ENCODE measurements at places on chromosomes 5 and 9.

GRCh38 chr9:113966394-113966793, 90.3 kb downstream of the ZNF618 start:
- DNase-seq, result no peak

- no peak for DNase-seq
These were observed 135.6 kb upstream of the LPCAT1 start for GRCh38 chr5:1659100-1659981.

DNA sequence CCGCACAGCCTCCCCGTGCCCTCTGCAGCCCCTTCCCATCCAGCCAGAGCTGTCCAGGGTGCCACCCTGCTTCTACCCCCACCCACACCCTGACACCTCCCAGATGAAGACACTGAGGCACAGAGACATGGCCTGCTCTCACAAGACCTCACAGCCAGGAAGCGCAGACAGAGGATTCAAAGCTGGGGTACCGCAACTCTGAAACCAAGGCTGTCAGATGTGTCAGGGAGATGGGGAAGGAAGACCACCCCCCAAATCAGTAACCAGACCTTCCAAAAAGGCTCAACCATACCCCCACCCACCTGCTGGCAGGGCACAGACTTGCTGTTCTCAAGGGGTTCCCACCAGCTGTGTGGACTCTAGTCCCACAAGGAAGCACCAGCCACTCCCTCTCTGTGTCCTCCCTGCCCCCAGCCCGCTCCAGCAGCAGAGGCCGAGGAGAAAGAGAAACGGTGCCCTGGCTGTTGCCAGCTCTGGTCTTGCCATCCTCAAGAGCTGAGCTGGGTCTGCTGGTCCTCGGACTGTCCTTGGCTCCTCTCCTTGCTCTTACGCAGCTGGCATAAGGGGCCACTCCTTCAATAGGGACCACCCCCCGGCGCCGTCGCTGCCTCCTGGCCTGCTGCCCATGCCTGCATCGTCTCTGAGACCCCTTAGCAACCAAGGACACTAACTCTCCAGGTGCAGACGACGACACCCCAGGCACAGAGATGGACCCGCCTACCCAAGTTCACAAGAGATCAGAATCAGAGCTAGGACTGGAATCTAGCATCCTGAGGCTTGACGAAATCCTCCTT, 699 bp downstream of the AKNA start:
- no peak for DNase-seq

- no peak for DNase-seq
These were observed 46.3 kb downstream of the PHF2 start for GRCh38 chr9:93622691-93623090.

DNA sequence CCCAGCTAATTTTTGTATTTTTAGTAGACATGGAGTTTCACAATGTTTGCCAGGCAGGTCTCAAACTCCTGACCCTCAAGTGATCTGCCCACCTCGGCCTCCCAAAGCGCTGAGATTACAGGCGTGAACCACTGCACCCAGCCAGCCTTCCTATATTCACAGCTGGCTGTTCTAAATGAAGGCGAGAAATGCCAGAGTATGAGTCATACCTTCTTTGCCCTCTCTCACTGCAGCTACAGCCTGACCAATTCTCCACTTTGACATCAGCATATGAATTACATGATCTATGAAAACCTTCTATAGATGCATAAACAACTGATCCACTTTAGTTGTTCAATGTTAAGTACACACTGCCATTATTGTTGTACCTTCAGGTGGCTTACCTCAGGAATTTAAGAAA, 14.5 kb downstream of the APTX start:
- DNase-seq, result no peak

Data from stimulated activated CD4-positive, alpha-beta T cell treated with anti-CD3 and anti-CD28 coated beads, Interleukin-4, amount 100 ng/mL, for 24 hours (primary cell).